ENCODE measurements at places on chromosomes 12 and 14.

DNA sequence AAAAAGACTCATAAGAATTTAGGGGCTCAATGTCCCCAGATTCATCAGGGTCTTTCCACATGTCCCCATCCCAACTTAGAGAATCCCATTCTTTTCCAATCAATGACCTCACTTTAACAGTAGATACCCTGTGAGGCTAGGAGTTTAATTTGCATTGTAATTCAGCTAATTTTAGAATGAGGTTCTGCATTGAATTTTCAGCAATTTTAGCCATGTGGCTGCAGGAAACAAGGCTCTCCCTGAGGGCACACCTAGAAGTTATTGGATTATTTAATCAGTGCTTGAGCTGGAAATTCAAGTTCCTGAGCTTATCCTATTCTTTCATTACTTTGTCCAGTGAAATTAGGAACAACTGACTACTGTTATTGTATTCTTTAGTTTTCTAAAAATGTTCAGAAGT lies 433.8 kb downstream of the ADAMTS20 start:
- no peak for DNase-seq

DNA sequence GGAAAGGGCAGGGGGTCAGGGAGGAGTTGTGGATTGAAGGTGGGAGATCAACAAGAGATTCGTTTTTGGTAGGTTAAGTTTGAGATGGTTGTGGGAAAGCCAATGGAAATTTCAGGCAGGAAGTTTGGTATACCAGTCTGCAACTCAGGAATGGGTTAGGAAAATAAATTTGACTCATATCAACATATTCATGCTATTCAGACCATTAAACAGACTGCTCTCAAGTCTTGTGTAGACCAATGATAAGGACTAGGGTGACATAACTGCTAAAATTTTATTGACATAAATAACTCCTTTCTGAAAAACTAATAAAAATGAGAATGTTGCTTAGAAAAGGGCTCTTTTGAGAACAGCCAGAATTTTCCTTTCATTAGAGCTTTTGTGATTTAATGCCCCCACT lies 60.0 kb downstream of the PLEKHA5 start:
- DNase-seq: no peak

DNA sequence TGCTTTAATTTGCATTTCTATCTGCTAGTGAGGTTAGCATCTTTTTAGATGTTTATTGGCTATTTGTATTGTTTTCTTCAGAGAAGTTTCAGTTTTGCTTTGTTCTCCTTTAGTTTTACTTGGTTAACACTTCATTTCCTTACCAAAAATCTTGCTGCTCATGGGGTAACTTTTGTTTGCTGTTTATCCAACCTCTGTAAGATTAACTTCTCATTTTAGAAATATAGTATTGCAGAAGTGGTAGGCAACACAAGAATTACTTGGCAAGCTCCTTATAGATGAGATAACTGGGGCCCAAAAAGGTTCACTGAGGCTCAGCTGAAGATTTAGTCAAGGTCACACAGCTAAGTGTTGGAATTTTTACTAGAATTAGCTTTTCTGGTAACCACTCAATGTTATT lies 40.5 kb downstream of the ALKBH1 start:
- no peak for DNase-seq

- no peak for DNase-seq
Observed at GRCh38 chr12:64007853-64008252, 163.4 kb downstream of the SRGAP1 start.

- DNase-seq: no peak
Observed at GRCh38 chr12:26821212-26821701, 11.7 kb downstream of the ITPR2 start.

GRCh38 chr12:94111302-94111701 lies 37.1 kb upstream of the PLXNC1 start:
- no peak for DNase-seq

DNA sequence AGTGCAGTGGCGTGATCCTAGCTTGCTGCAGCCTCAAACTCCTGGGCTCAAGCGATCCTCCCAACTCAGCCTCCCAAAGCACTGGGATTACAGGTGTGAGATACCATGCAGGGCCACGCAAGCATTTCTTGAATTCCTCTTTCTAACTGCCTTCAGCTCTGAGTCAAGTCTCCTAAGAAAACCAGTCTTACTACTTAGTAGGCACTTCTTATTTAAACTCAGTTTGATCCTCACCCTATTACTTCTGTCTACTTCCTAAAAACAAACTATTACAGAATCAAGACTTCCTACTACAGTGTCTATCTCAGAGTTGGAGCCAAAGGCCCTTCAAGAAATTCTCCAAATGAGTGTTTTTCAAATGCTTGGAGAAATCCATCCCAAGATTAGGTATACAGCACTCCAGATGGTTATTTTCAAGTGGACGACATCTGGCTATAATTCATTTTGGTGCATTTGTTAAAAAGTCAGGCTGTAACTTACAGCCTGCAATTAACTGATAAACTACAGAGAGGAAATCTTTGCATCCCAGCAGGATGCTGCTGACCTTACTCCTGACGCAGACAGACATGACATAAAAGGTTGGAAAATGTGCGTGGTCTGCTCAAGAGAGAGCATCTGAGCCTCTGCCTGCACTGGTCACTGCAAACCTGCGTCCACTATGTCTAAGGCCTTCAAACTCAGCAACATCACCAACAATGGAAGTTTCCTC lies 34.7 kb downstream of the SSH1 start:
- DNase-seq: no peak

DNA sequence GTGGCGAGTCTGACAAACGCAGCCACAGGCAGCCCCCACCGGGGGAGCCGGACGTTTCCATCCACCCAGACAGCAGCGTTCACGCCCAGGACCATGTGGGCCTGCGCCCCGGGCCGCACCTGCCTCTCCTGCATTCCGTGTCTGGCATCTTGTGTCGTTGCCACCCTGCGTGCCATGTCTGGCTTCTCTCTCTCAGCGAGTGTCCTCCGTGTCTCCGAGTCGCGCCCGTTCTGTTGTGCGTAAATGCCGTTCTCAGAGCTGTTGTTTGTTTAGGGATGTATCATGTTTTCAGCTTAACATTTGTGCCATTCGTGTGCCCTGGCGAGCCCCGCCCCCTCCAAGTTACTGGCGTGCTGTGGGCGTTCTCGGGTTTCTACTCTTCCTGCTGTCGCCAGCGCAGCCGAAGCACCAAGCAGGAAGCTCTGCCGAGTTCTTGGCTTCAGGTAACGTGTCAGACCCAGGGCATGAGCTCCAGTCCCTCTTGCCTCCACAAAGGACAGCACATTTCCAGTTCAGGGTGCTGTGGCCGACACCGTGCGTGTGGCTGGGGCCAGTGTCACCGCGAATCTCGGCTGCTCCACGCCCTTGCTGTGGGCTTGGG lies 34.6 kb downstream of the NOC4L start:
- peak; percentile 81 for DNase-seq

DNA sequence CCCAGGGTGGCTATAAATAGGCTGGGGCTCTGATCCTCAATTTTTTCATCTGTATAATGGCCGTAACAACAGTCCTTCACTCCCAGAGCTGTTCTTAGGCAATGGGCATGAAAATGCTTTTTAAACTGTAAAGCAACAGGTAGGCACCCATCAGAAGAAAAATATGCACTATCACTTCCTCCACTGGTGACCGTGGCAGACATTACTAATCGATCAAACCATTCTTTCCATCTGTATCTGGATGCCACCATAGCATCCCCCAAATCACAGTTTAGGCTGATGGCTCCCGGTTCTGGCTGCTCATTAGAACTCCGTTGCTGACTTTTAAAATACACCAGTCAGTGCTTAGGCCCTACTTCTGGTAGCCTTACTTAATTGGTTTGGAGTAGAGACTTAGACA lies 11.2 kb downstream of the KRT71 start:
- no peak for DNase-seq

GRCh38 chr12:113326775-113327395 lies 8.0 kb downstream of the SLC8B1 start:
- no peak for DNase-seq

DNA sequence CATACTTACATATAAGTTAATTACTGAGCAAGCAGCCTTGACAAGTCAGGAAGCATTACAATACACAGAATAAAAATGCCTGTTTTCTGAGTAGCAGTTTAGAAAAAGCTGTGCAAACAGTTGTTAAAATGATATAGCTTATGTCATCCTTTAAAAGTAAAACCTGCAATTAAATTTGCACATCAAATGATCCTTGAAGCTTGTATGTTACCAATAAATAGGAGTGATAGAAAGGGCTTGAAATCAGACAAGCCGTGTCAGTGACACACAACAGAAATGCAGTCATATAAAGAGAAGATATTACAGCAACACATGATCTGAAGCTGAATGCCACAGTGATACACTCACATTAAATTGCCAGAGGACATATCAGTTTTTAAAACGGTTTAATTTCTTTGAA lies 70.0 kb downstream of the EPS8 start:
- no peak for DNase-seq

- DNase-seq: no peak
Observed at GRCh38 chr12:131789638-131790037, 38.6 kb upstream of the MMP17 start.

- DNase-seq: no peak
Observed at GRCh38 chr14:95021588-95021987, 135.7 kb downstream of the DICER1 start.

GRCh38 chr14:81589381-81590065 lies 55.9 kb upstream of the SEL1L start:
- no peak for DNase-seq

DNA sequence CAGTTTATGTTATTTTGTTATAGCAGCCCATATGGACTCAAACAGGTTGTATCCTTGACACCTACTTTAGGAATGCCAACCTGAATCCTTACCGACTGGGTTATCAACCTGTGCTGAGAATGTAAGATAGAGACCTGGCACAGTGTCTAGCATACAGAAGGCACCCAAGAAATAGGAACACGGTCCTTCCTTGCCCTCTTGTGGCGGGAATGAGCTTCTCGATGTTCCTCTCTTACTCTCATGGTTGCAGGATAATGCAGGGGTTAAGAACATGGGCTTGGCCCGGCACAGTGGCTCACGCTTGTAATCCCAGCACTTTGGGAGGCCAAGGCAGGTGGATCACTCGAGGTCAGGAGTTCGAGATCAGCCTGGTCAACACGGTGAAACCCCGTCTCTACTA lies 6.5 kb downstream of the C12orf43 start:
- DNase-seq: no peak

- no peak for DNase-seq
Observed at GRCh38 chr12:88325816-88326189, 183.7 kb downstream of the TMTC3 start.

- no peak for DNase-seq
Observed at GRCh38 chr12:62895351-62895877, 39.5 kb downstream of the PPM1H start.

GRCh38 chr12:84085046-84085445 lies 827.6 kb downstream of the SLC6A15 start:
- no peak for DNase-seq

GRCh38 chr14:53881921-53882320 lies 74.7 kb downstream of the BMP4 start:
- no peak for DNase-seq

DNA sequence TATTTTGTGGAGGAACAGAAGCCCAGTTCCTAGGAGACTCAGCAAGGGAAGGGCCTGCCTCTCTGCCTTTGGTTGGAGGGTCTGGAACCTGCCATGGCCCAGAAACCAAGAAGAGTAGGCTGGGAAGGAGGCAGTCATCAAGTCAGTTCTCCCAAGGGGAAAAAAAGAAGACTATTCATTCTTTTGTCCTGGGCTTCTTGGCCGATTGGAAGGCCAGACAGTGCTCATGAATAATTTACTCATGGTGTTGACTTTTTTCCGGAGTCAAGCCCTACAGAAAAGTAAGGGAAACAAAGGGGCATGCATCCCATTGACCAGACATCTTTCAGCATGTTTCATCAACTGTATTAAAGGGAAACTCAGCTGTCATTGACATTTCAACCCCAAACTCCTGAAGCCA lies 168.1 kb downstream of the PRKCH start:
- no peak for DNase-seq

GRCh38 chr14:98171654-98172053 lies 1100.3 kb downstream of the BCL11B start:
- DNase-seq: no peak

- no peak for DNase-seq
Observed at GRCh38 chr12:117165342-117165741, 24.9 kb downstream of the FBXO21 start.

DNA sequence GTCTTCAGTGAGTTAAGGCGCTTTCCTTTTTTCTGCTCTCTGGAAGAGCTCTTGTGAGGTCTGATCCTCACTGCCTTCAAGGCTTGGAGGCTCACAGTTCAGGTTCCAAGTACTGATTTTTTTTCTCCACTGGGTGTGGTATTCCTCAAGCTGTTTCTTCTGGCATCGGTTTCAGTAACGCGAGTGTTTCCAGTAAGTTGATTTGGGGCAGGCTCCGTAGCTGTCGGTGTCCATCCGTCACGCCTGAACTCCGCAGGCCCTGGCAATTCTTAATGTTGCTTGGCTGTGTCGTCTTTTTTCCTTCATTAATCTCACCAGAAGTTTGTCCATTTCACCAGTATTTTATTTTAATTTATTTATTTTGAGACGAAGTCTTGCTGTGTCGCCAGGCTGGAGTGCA lies 30.6 kb downstream of the LRCOL1 start:
- DNase-seq: no peak

DNA sequence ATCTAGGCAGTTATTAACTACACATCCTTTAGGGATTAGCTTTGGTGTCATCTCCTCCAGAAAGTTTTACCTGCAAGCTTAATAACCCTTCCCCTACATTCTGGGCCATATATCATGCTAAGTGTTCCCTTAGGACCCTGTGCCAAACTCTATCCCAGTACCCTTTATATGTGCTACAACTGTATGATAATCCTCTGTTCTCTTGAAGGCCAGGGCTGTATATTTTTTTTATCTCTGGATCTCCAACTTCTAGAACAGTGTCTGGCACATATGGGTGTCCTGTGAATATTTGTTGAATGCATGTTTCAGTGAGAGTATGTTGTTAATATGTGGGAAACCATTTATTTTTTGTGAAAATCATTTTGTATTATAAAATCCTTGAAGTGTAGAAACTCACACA lies 106.7 kb downstream of the PPM1A start:
- DNase-seq: no peak

- DNase-seq: no peak
Observed at GRCh38 chr12:124698211-124698997, 131.0 kb upstream of the NCOR2 start.

DNA sequence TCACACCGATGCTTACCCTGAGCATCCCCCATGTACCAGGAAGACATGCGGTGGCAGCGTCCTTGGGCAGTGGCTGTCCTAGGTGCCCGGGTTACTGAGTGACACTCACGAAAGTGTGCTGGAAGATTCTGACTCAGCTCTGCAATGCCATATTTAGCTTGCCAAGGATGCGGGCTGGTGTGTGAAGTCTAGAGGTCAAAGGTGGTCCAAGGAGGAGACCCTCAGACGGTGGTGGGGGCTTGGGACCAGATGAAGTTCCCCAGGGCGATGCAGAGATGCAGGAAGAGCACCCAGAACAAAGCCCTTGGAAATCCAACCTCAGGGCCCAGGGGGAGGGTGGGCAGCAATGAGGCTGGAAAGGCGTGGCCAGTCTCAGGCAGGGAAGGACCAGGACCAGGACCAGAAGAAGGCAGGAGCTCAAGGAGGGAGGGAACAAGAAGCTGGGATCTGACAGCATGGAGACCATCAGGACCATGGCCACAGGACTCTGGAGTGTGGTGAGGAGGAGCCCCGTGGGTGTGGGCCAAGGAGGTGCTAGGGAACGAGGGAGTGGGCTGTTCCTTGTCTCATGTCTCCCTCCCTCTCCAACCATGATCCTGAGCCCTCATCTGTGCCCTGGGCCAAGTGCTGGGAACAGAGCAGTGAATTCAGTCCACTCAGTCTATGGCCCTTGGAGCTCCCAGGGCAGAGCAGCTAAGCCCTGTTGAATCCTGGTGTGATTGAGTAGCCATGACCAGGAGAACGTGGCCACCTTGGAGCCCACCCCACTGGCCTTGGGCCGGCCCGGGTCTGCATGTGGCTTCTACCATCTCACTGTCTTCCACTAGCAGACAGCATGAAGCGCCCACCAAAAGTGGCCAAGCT lies 310.1 kb upstream of the DIO3 start:
- DNase-seq: no peak

Measured in activated effector memory CD4-positive, alpha-beta T cell treated with anti-CD3 and anti-CD28 coated beads, Interleukin-2, amount 50 U/mL, for 16 hours (primary cell).